ENCODE measurements at places on chromosomes 3 and 15.

- no peak for DNase-seq
Measured at GRCh38 chr15:76109046-76109445, 49.3 kb downstream of the TMEM266 start.

- DNase-seq: no peak
Measured at GRCh38 chr15:47587940-47588802, 129.1 kb upstream of the SEMA6D start.

DNA sequence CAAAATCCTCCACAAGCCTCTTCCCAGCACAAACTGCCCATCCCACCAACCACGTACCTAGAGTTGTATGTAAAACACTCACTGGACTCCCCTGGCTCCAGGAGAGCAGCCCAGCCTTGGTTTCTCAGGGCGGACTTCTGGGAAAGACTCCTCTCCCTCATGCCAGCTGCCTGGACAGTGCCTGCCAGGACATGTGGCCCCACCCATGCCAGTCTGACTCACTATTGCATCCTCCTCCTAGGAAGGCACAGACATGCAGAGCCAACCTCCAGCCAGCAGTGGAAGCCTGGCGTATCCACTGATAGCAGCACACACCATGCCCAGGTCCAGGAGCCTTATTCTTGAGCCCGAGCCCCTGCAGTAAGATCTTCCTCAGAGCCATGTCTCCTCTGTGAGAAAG lies 8.6 kb downstream of the PKM start:
- DNase-seq: no peak

DNA sequence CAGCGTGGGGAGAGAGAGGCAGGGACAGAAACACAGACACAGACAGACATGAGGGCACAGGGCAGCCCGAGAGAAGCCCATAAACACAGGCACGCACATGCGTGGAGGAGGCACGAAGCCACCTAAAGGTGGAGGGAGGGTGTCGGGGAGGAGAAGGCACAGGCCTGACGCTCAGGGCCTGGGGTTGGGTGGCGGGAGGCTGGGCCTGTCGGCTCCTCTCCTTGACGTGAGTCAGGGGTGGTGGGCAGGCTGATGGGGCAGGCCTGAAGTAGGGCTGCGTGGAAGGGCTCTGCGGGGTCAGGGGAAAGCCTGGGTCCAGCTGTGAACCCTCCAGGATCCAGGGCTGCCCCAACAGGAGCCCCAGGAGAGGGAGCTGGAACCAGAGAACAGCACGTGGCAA lies 74.2 kb downstream of the EPHB3 start:
- no peak for DNase-seq

- peak; percentile 87 for DNase-seq
Measured at GRCh38 chr3:78258798-78259197, 1218.9 kb downstream of the ROBO2 start.

DNA sequence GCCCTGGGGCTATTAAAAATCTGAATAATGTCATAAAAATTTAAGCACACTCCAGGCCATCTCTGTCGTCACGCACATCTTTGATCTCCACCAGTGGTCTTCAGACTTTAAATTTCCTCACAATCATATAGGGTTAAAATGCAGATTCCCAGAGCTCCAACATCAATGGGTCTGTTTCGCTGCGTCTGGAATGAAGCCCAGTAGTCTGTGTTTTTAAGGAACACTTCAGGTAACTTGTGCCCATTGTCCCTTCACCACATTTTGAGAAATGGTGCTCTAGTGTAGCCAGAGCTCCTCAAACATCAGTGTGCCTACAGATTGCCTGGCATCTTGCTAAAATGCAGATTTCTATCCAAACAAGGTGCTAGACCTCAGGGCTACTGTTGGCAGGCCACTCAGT lies 9.8 kb downstream of the SEMA6D start:
- no peak for DNase-seq

DNA sequence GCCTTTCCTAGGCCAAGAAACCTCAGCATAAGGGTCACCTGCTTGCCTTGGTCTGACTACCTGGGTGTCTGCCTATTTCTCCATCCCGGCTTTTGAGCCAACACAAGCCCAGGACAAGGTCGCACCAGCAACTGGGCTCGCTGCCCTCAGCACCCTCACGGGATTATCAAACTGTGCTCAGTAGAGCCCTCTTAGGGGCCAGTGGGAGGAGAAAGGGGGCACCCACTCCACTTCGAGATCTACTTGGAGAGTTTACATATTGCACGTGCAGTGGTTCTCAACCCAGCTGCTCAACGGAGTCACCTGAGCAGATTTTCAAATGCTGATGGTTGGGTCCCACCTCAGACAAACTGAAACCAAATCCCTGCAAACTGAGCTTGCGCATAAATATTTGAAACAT lies 31.1 kb downstream of the TSPAN3 start:
- no peak for DNase-seq

DNA sequence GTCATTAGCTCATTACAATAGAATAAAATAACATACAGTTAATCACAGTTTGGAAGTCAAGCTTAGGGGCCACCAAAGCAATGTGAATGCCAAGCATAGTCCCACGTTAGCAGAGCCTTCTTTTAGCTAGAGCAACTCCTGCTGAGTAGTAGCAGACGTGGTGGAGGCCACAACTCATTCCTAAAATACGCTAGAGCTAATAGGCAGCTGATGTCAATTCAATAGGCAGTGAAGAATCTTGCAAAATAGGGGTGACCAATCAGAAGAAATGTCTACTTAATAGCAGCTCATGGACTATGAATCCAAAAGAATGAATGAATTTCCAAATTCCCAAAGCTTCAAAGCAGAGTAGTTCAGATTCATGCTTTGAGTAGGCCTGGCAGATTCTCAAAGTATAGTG lies 292.9 kb upstream of the RORA start:
- no peak for DNase-seq

- peak; percentile 9 for DNase-seq
Measured at GRCh38 chr3:142353571-142353970, 94.3 kb downstream of the XRN1 start.

- DNase-seq: no peak
Measured at GRCh38 chr15:57772223-57772957, 65.9 kb downstream of the POLR2M start.

DNA sequence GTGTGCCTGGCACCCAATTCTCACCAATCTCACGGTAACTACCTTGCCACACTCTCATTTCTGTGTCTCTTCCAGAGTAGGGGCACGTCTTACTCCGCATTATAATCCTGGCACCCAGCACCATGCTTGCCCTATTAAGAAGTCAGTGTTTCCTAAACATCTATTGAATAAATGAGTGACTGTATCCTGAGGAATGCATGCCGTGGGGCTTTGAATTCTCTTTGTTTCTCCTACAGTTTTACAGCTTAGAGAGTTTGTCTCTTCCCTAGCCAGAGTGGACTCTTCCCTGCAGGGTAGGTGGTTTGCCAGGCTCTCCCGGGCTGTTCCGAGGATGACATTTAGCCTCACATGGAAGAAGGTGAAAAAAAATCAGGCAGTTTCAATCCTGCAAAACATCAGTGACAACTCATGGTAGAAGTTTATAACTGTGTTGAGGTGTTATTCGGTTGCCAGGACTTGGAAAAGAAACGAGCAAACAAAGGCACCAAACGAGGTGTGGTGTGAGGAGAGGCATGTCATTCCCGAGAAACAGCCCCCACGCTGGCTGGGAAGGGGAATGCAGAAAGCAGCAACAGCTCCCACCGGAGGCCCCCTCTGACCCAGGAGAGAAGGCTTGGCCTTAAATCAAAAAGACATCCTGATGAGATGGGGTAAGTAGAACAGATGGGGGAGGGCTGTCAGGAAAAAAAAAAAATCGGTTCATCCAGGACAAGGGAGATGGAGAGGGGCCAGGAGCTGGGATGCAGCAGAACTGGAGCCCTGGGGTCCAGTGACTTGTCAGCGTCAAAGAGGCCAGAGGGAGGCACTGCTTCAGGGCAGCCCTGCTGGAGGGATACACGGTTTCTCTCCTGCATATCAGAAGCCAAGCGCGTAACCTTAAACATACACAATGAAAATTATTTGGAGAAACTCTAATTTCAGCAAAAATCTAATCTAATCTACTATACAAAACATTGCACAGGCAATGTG lies 168.4 kb upstream of the ARRDC4 start:
- DNase-seq: no peak

DNA sequence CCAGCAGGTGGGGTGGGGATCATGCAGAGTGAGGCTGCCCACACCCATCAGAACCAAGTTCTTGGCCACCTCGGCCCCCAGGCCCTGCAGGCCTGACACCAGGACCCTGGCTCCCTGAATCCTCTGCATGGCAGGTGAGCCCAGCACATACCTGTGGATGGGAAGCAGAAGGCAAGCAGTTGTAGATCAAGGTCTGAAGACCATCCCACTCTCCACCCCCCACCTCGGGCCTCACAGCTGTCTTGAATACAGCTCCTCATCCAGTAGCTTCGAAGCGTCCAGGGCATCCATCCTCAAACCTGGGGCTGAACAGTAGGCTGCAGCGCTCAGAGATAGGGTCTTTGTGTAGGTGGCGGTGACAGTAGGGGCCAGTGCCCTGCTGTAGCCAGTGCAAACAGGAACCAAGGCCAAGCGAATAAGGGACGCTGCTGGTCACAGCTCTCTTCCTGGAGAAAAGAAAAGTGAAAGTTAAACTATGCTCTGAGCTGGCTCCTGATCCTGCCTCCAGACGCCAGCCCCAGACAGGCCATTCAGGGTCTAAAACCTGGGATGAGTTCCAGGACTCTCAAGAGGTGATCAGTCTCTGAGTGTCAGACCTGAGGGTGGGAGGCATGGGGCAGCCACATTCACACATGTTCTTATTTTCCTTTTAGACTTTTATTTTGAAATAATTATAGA lies at the start of gene UBA7:
Gene UBA7, minus strand, starts transcription at position 457 of the 678 bp plus-strand sequence. Its CDS starts 166 bp downstream, at position 291.
- DNase-seq: no peak

- DNase-seq: no peak
Measured at GRCh38 chr3:119292666-119293065, 1.5 kb upstream of the ARHGAP31 start.

- DNase-seq: no peak
Measured at GRCh38 chr15:31366169-31366734, 39.6 kb downstream of the KLF13 start.

Data from AG04449 (cell line).